ENCODE measurements at places on chromosomes 4 and X.

GRCh38 chr4:58603951-58604350, 1493.8 kb upstream of the IGFBP7 start:
- no peak for DNase-seq

DNA sequence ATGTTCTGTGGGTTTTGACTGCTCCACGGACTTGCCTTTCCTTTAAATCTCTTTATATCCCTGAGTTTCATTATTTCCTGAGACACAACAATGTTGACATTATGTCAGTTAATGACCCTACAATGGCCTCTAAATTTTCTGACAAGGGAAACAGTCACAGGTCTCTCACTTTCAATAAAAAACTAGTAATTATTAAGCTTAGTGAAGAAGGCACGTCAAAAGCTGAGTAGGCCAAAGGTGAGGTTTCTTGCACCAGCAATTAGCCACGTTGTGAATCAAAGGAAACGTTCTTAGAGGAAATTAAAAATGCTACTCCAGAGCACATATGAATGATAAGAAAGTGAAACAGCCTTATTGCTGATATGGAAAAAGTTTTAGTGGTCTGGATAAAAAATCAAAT, 930.2 kb upstream of the GRID2 start:
- no peak for DNase-seq

- DNase-seq = no peak
Observed at GRCh38 chrX:13983734-13984133, 46.0 kb downstream of the GEMIN8 start.

DNA sequence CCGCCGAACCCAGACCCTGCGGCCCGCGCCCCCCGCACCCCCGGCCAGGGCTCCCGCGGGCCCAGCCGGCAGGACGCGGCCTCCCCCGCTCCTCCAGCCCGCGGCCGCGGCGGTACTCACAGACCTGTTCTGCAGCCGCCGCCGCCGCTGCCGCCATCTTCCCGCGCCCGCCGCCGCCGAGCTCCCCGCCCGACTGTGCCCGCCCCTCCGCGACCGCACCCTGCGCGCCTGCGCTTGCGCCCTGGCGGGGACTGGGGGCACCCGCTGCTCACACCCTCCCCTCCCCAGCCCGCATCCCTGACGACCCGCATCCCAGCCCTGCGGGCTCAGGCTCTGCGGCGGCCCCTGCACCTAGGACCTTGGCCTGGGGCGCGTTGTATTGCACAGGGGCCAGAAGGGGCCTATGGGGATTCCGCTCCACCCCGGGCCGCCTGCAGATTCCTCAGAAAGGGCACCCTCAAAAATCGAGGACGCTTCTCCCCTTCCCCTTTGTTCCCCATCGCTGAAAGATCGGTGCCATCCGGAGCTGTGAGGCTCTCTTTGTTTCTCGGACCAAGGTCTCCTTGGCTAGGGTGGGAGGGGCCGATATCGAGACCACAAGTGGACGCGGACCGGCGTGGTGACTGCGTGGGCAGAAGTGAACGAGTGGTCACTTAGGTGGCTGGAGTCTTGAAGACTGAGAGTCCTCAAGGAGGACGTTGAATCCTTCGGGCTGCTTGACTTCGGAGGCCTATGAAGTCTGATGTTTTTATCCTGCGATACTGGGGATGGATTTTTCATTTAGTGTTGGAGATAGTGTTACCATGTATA, at the start of gene SGCB:
Gene SGCB, minus strand, starts transcription at position 197 of the 810 bp plus-strand sequence. Its CDS starts 40 bp downstream, at position 157.
- DNase-seq = peak; percentile 42

- no peak for DNase-seq
Observed at GRCh38 chr4:54423066-54423465, 194.0 kb downstream of the PDGFRA start.

DNA sequence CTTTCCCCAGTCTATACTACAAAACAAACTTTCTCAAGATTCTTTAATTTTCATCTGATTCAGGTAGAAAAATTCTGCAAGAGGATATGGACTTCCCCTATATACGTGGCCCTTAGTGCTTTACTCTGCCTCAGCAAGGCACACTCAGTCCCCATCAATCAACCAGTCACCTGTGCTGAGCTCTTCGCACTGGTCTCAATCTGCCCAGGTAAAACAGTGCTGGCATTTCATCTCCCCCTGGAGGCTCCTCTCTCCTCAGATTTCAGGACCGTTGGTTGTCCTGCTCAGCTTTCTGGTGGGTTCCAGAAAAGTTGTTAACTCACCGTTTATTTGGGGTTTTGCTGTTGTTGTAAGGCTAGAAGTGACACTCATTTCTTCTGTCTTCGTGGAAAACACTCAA, 518.1 kb downstream of the TRIML1 start:
- no peak for DNase-seq

DNA sequence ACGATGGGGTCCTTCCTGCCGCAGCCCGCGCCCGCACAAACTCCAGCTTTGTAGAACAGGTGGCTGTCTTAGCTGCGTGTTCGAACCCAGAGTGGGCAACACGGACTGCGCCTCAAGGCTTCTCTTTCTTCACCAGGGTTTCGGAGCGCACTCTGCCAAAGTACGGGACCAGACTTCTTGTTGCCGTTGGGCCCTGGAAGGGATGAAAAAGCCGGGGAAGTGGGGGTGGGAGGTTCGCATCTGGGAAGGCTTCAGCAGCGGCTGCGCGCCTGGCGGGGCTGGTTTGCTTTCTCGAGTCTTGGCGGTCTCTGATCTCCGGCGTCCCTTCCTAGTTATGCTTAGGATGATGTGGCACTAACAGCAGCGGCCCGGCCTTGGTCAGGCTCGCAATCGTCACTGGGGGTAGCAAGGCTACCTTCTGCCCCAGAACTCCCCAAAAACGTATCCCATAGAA, 673 bp downstream of the PARM1 start:
- no peak for DNase-seq

DNA sequence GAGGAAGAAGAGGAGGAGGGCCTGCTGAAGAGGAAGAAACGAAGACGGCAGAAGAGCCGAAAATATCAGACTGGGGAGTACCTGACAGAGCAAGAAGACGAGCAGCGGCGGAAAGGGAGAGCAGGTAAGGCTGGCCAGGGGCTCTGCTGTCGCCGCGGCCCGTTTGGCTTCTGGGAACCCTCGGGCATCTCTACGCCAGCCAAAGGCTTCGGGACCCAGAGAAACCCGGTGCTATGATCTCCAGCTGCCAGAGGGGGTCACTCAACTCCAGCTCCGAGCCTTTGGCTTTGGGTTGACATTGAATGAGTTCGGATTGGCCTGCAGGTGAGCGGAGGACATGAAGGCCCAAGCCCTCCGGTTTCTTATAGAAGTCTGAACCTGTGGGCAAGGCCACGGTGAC, 42.8 kb downstream of the BCORL1 start:
- DNase-seq = no peak

DNA sequence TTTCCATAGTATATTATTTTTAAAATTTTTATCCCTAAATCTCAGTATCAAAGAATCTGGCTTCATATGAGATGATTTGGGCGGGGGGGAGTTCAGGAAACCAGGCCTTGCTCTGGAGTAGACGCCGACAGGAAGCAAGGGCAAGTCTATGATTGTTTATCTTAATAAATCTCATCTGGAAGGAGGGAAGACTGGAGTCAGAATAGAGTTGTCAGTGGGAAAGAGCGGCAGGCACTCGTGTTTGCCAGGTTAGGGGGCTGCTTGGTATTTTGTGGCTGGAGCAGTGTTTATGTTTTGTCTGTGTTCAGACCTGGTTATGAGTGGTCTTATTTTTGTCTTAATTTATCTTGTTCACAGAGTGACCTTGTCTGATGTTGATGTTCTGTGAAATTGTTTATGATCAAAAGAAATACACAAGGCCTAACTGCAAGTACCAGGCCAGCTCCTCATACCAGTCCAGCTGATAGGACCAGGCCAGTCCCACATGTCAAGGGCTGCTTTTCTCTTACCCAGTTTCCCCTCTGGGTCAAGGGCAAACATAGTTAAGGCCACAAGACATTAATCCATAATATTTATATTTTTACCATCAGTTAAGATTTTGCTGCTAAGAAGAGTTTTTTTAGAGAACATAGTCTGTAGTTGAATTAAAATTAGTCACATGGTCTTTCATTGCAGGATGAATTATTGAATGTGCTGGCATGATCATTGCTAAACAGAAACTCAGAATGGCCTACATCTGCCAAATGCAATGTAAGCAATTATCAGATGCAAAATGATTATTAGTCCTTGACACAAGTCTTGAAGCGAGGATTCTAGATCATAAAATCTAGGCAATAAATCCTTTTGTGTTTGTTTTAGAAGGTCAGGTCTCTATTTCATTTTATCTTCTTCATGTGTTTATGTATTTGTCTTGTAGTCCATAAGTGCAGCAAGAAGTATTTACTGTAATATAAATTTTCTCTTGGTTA, 176.5 kb downstream of the GASK1B start:
- no peak for DNase-seq

DNA sequence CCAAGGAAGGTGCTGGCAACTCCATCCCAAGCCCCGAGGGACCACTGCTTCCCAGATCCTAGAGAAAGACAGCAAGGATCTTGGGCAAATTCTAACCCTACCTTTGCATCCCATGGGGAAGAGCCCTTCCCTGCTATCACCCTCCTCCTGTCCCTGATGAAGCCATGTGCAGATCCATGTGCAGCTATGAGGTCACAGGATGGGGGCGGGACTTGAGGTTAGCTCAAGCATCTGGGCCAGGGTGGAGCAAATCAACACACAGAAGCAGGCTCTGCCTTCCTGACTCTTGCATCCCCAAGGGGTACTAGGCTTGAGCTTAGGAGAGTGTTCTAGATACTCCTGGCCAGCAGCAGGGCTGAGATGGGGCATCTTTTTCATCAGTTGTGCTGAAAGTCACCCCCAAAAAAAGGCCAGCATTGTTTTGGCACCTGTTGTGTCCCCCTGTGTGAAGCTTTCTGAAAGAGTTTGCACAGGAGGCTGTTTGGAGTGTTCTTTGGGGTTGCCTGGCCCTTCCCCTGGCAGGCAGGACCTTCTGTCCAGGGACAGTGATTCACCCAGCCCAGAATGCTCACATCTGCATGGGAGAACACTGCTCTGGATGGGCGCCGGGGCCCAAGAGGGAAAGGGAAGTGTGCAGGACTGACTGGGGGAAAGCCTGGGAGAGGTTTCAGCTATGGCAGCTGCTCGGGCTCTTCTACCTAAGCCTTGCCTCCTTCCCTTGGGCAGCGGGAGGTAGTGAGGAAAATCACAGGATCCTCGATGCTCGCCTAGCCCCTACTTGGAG, 50.8 kb downstream of the PRPS1 start:
- DNase-seq = peak; percentile 18

- DNase-seq = no peak
Observed at GRCh38 chr4:106583567-106583966, 215.0 kb upstream of the GIMD1 start.

DNA sequence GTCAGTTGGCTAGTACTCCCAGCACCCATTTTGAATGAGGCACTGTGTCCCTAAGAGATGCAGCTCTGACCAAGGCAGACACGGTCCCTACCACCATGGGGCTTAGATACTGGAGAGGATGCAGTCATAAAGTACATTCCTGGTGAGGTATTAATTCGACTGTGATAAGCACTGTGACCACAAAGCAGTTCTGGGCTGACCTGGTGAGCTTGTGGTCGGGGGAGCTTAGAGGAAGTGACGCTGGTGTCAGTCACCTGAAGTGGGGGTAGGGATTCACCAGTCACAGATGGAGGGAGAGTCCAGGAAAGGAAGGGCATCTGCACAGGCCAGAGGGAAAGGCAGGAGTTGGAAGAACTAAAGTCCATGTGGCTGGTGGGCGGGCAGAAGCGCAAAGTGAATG, 15.8 kb upstream of the CLTRN start:
- no peak for DNase-seq

DNA sequence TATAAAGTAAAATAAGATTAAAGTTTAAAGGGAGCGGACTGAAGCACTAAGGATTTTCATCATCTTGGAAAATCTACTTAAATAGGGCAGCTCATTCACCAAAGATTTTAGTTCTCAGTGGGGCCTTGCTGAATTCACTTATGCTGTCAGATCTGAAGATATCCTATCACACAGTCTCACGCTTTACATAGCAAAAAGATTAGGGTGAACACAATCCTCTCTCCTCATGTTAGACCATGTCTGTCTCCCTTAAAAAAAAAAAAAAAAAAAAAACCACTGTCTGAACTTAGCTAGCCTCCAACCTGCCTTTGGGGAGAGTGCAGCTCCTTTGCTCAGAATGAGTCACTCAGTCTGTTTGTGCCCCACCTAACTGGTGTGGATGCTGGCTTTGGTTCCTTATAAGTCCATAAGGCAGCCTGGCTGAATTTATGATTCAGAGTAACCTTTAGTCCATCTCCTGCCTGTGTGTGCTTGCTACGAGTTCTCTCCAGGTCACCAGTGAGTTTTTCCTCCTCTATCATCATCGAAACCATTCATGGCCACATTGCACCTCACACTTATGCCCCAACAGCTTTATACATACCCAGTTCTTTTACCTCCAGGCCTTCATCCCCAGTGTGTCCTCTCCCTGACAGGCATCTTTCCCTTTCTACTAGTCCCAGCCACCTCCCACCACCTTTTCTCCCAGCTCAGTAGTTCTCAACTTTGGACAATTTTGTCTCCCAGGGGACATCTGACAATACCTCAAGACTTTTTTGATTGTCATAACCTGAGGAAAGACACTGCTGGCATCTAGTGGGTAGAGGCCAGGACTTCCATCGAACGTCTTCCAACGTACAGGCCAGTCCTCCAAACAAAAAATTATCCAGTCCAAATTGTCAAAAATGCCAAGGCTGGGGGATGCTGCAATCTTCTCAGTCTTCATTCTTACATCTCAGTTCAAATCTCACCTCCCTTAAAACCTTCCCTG, 220.7 kb upstream of the EMCN start:
- no peak for DNase-seq

- DNase-seq = no peak
Observed at GRCh38 chr4:75306506-75306905, 207.7 kb downstream of the RCHY1 start.

DNA sequence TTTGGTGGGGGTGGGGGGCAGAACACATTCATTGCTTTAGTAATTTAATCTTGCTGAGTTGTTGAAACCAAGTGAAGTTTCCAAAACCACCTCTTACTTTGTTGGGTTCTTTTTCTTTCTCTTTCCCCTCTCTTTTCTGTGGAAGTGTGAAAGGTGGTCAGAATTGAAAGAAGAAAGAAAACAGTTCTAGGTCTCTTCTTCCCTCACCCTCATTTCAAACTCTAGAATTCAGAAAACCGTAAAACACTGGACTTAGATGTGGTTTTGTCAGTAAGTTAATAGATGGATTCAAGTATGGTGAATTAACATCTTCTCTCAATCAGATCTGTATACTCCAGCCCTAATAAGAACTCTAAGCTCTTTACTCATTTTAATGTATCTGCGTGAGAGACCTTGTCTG, 23.7 kb downstream of the PLP1 start:
- no peak for DNase-seq

DNA sequence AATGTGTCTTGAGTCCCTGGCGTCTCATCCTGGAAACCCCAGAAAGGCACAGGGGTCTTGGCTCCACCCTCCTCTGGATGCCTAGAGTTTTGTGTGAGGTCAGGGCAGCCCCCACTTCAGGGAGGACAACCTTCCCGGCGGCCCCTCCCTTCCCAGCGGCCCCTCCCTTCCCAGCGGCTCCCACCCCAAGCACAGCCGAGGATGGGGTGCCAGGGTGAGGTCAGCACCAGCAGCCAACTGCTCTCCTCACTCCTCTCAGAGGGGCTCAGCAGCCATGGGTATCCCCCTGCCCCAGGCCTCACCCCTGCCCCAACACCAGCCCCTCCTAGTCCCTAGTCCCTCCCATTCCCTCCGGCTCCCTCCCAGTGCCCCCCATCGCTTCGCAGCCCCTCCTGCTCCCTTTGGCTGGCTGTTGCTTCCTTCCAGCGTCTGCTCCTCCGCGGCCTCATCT, 17.4 kb downstream of the DGKQ start:
- no peak for DNase-seq

Data from activated gamma-delta T cell treated with anti-CD3 and anti-CD28 coated beads, Interleukin-2, amount 50 U/mL, for 16 hours (primary cell).